ENCODE measurements at places on chromosomes 1 and 21.

DNA sequence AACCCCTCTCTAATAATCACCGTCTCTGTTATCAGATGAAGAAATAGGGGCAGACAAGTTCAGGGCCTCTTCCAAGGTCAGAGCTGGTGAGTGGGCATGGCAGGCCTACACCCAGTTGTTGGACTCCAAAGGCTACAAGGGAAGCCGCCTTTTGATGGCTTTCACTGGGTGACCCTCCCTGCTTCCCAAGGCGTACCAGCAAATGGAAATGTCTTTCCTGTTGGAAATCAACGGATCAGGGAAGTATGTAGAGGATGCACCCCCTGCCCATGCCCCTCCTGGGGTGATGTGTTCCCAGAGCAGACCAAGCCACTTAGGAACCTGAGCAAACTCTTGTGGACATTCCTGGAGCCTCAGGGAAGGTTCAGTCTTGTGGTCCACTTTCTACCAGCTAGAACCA, 47.4 kb downstream of the LGR6 start:
- DNase-seq: no peak

DNA sequence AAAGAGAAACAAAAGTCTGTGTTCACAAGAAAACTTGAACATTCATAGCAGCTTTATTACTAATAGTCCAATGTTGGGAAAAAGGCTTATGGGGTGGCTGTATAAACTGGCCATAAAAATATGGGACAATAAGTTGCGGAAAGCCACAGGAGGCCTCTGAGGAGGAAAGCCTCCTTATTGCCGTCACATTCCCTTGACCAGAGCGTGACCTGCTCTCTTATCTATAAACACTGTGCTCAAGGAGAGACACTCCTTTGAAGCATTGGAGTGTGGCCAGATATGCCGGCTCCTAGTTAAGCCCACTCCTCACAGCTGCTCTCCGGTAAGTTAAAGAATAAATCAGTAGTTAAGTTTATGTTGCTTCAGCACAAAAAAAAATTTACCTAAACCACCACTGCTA, 19.7 kb downstream of the OR6Y1 start:
- no peak for DNase-seq

GRCh38 chr1:92038695-92039346, 9.0 kb downstream of the EPHX4 start:
- no peak for DNase-seq

GRCh38 chr1:3536420-3537195, 74.7 kb downstream of the MEGF6 start:
- DNase-seq: no peak

- DNase-seq: no peak
Measured at GRCh38 chr1:1275836-1276235, 2.2 kb upstream of the UBE2J2 start.

DNA sequence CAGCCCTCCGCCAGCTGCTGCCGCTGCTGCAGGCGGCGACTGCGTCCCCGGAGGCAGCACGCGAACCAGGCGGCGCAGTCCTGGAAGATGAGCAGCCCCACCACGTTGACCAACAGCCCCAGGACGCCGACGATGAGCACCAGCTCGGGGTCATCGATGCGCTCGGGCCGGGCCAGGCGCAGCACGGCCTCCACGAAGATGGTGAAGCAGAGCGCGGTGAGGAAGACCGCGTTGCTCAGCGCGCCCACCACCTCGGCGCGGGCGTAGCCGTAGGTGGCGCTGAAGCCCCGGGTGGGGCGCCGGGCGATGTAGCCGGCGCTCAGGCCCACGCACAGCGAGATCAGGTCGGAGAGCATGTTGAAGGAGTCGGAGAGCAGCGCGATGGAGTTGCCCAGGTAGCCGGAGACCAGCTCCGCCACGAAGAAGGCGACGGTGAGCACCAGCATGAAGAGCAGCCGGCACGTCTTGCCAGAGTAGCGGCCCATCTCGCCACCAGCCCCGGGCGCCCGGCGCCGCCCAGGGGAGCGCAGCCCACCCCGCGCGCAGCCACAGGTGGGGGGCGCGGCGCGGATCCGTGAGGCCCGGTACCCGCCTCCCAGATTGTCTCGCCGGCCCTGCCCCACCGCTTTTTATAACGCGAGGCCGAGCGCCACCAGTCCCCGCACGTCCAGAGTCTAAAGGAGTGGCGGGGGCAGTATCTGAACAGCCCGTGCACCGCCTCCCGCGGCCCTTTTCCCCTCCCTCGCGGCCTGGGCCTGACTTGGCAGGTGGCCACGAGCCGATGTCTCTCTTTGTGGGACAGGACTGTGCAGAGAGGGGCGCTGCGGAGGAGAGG, at the start of gene SLC30A10:
TSS of gene SLC30A10 (minus strand) at position 602 of the 835 bp plus-strand sequence. CDS start at position 485, 117 bp downstream.
- no peak for DNase-seq

DNA sequence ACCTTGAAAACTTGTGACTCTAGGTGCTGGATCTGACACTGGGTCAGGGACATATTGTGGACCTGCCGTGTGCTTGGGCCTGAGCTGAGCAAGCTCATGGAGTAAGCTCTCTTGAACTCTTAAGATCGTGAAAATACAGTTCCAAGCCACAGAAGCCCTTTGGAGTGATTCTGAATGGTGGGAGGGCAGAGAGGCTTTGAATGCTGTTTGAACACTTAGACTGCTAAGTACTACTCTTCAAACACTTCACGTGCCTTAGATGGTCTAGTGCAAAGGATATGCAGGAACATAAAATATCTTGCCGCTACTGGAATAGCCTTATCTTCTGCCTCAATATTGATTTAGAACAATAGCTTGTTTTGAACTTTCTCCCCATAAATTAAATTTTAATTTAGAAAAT, 21.6 kb downstream of the ROR1 start:
- no peak for DNase-seq

DNA sequence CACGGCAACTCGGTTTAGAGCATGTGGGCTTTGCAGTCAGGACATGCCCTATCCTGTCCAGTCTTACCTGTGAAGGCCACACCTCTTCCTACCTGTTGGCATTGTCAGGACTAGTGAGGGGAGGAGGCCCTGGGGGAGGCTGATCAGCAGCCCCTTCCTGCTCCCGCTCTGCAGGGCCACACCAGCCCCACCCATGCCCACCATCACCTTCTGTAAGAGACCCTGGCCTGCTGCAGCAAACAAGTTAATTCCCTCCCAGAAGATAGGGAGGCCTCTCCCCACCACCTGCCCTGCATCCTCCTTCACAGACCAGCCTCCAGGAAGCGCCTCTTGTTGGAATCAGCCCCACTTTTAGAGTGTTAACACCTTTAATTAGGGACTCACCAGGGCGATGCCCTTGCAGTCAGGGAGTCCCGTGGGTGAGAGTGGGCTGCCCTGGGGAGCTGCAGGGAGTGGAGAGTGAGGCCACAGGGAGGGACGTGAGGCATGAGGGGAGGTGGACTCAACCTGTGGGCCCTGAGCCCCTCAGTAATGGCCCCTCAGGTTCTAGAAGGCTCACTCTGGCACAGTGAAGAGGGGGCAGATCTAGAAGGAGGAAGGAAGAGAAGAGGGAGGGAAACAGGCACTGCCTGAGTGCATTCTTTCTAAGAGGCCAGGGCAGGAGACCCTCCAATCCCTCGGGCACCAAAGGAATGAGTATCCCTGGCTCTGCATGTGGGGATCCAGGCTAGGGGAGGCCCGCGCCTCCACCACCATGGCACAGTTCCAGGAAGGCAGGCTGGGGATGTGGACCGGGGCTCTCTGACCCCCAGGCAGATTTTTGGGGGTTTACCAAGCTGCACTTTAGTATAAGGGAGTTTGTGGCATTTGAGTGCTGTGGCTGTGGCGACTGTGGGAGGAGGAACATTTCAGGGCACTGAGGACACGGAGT, 8.2 kb downstream of the UMODL1 start:
- no peak for DNase-seq

All from stimulated activated CD4-positive, alpha-beta T cell treated with anti-CD3 and anti-CD28 coated beads, TNF-alpha, amount 100 ng/mL, for 4 hours (primary cell).